NCI-H1694 treated with DMSO at 0.1 percent for 48 hours (cell line): ENCODE measurements at places on chromosomes 2 and 18.

DNA sequence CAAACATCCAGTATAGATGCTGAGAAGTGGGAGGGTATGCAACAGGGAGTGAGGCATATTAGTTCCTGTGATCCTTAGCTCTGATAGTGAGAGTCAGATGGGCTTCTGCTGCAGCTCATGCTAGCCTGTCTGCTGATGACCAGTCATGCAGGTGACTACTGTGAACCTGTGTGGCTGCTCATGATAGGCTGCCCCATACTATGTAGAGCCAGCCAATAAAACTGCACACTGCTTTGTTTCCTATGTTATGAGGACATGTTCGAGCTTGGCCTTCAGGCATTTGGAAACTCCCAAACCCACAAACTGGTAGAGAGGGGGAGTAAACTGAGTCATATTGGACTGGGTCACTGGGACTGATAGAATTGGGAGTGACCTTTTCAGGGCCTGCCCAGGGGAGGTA is 20.1 kb upstream of the SERPINE2 start:
- no peak for DNase-seq

GRCh38 chr2:3483227-3483985 is 35.9 kb downstream of the ADI1 start:
- no peak for DNase-seq

DNA sequence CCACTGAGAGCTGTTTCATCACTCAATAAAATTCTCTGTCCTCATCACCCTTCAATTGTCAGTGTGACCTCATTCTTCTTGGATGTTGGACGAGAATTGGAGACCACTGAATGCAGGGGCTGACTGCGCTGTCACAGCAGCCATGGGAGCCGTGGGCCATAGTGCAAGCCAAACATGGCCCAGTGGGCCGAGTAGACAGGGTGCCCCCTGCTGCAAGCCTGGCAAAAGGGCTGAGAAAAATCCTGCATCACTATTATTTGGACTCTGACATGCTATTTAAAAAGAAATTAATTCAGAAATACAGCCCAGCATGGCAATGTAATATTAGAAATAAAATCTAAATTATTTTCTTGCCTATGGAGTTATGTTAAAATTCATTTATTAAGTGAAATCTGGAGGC is 67.8 kb upstream of the FAM98A start:
- no peak for DNase-seq

GRCh38 chr2:11118761-11119160 is 36.5 kb upstream of the SLC66A3 start:
- DNase-seq, result no peak

DNA sequence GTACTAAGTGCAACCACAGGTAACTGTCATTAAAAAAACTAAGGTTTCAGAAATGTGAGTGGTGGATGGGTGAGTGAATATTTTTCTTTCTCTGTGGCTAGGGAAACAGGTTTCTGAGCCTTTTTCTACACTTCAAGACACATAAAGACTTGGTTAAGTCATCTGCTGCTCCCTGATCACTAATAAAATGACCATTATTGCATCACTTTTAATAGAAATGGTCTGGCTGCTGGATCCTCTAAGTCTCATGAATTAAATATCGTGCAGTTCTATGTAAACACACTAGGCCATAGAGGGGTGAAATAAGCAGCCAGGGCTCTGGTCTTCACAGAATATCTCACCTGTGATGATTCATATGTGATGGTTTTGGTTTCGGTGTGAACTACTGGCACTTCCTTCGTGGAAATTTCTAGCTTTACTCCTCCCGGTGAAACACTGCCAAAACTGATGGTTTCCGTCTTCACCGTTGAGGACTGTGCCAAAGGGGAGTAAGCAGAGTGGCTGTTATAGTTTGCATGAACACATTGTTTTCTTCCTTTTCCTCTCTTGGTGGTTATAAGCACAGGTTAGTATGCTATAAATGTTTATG is 100.4 kb upstream of the ZBTB14 start:
- DNase-seq, result no peak

- no peak for DNase-seq
These were observed 59.4 kb downstream of the LIPG start for GRCh38 chr18:49621301-49621700.

- no peak for DNase-seq
These were observed 1.3 kb downstream of the HS6ST1 start for GRCh38 chr2:128317181-128317898.

GRCh38 chr2:17136877-17137276 is 381.4 kb downstream of the RAD51AP2 start:
- no peak for DNase-seq

- DNase-seq, result no peak
These were observed 914 bp downstream of the STEAP3 start for GRCh38 chr2:119224391-119225104.
